ENCODE measurements at places on chromosomes 4 and X.

- no peak for DNase-seq
Observed at GRCh38 chr4:128323401-128323800, 35.8 kb upstream of the PGRMC2 start.

DNA sequence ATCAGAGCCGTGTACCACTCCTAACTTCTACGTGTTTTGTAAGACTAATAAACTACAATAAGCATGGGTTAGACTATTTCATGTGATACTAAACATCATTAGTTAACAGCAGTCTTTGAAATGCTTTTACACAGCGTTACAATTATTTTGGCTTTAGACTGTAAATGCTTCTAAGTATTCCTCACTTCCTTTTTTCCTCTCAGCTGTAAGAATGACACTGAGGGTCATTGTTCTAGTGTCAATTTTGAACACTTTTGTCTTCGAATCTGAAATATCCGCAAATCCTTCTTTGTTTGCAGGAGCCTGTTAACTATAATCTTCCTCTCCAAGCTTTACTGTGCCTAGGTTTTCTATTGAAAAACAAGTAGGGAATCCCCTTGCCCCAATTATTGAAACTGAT is 1.5 kb downstream of the ABCE1 start:
- DNase-seq, result peak; percentile 8

DNA sequence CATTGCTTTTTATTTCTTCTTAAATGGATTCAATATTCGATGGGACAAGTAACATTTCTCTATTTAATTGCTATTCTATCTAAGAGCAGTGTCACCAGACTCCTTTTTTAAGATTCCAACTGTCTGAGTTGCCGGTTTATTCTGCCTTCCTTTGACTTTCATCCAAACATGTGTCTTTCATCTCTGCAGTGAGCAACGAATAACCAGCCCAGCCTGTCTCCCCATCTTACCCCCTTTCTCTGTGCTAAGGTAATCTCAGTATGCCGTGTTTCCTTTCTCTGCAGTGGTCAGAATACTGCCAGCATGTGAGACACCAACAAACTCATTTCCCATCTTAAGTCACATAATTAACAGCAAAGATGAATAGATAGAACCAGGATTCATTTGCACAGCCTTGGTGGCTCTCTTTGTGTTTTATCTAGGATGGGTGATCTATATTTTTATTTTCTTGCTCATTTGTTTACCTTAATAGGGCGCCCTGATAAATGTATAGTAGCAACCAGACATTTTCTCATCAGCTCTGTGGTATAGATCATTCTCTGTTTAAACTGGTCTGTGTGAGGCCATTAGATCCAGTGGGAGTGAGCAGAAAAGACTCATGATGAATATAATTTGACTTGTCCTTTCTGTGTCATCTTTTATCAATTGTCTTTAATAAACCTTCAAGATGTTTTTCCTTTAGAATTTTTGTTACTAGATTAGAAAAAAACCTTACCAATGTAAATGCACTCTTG is 394.8 kb upstream of the IGFBP7 start:
- peak; percentile 44 for DNase-seq

- DNase-seq, result no peak
Observed at GRCh38 chr4:26424153-26424552, 66.1 kb downstream of the CCKAR start.

DNA sequence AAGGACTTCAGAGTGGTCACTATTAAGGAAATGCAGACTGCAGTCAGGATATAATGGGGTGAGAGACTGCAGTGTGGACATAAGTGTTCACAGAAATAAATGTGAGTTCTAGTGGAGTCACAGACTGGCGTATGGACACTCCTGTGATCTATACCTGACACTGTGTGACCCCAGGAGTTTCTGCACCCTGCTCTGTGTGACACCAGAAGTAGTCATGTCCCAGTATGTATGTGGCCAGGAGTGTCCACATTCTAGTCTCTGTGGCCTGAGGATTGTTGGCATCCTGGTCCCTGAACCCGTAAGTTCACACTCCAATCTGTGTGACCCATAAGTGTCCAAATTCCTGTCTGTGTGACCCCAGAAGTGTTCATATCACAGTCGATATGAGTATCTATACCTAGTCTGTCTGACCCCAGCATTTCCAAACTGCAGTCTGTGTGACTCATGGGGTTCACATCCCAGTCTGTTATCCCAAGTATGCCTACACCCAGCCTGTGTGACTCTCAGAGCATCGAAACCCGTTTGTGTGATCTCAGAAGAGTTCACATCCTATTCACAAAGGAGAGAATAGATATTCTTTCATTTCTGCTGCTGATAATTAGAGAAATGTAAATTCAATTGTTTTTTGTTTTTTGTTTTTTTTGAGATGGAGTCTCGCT is 16.3 kb downstream of the WDR13 start:
- no peak for DNase-seq

- DNase-seq, result no peak
Observed at GRCh38 chr4:92215476-92215875, 88.3 kb upstream of the GRID2 start.

- DNase-seq, result no peak
Observed at GRCh38 chrX:96140796-96141195, 543.8 kb upstream of the DIAPH2 start.

GRCh38 chrX:112197840-112198239 is 115.3 kb upstream of the TRPC5 start:
- no peak for DNase-seq

GRCh38 chrX:13952581-13952980 is 77.1 kb downstream of the GEMIN8 start:
- DNase-seq, result peak; percentile 19

GRCh38 chr4:109185951-109186350 is 116.5 kb downstream of the COL25A1 start:
- no peak for DNase-seq

DNA sequence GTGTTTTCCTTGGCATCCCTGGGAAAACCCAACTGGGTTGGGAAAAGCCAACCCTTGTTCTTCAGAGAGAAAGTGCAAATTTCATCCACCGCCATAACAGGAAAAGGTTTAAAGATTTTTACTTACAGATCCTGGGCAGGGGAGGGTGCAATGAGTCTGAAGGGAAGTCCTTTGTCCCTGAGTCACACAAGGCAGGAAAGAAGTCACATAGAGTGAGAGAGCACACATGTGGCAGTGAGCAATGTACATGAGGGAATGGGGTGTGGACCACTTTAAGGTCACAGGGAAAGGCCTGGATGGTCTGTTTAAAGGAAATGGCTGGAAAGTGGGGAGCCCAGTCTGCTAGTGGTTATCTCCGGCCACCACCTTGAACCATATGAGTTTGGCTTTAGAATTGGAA is 248.9 kb downstream of the HS3ST1 start:
- DNase-seq, result no peak

- DNase-seq, result peak; percentile 52
Observed at GRCh38 chrX:21996872-21997455, 35.2 kb upstream of the PHEX start.

GRCh38 chr4:81651243-81651899 is 179.7 kb upstream of the RASGEF1B start:
- DNase-seq, result no peak

- DNase-seq, result no peak
Observed at GRCh38 chrX:107602694-107603239, 25.5 kb upstream of the PRPS1 start.

DNA sequence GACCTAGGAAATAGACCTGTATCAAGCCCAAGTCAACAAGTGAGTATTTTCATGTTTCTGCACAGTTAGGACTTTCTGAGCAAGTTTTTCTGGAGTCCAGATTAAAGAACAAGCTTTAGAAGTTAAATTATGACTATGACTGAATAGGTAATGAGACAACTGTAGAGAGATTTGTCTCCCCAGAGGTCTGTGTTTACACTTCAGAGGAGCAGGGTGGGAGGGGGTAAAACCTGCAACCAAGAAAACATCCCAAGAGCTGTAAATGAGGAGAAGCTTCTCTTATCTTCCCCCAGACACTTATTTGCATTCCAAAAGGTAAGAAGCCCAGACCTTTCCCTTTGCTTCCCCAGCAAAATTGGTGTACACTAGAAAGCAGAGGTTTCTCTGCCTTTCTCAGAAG is 22.1 kb upstream of the CEP135 start:
- no peak for DNase-seq

- no peak for DNase-seq
Observed at GRCh38 chr4:82523179-82523578, 38.6 kb downstream of the TMEM150C start.

- DNase-seq, result no peak
Observed at GRCh38 chr4:136803433-136803832, 728.9 kb downstream of the PCDH18 start.

- no peak for DNase-seq
Observed at GRCh38 chrX:149476513-149476912, 28.6 kb downstream of the IDS start.

DNA sequence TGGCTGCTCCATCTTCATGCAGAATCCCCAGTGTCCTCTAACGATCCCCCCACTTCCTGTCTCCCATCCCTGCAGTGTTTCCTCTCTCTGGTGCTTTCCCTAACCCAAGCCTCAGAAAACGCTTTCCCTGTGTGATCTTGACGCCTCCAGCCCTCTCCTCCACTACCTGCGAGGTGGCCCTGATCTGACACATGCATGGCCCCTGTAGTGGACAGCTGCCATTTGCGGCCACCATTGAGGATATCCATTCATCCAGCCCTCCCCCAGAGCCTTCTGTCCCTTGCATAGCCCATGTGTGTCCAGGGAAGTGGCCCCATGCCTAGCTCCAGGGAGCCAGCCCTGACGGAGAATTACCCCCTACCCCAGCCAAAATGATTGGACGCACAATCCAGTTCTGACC is 3.1 kb downstream of the UBL4A start:
- DNase-seq, result no peak

- peak; percentile 1 for DNase-seq
Observed at GRCh38 chrX:76428243-76429130, 977 bp downstream of the MAGEE1 start.

GRCh38 chrX:68163441-68163840 is 269.9 kb downstream of the OPHN1 start:
- no peak for DNase-seq

- no peak for DNase-seq
Observed at GRCh38 chr4:82745173-82745842, 53.3 kb downstream of the SCD5 start.

DNA sequence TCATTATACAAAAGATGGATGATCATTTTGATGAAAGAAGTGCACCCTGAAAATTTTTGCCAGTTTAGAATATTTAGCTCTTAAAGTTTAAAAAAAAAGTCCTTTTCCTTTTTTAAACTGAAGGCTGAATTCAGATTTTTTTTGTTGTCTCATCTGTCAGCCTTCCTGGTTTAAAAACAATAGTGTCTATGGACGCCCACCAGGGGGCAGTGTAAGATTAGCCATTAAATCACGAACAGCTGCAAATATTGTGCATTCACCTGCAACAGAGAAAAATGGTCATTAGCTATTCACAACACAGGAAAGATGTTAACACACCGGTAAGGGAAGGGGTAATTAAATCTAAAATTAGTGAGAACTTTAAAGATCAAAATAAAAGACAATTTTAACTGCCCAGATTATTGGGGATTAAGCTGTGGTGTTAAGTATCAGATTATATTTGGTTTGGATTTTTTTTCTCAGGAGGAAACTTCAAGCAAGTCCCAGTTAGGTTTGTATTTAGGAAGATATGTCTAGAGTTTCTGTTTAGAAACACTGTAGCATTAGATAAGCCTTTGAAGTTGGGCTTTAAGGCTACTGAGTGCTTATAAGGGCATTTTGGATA is 4.4 kb upstream of the CXorf38 start:
- DNase-seq, result peak; percentile 79

GRCh38 chr4:120055162-120055561 is 11.5 kb downstream of the MAD2L1 start:
- DNase-seq, result no peak

- DNase-seq, result peak; percentile 54
Observed at GRCh38 chr4:119040694-119041185, 94.9 kb upstream of the MYOZ2 start.
